Esophagus squamous epithelium (tissue), 5 donors: ENCODE measurements at places on chromosomes 7 and 10.

DNA sequence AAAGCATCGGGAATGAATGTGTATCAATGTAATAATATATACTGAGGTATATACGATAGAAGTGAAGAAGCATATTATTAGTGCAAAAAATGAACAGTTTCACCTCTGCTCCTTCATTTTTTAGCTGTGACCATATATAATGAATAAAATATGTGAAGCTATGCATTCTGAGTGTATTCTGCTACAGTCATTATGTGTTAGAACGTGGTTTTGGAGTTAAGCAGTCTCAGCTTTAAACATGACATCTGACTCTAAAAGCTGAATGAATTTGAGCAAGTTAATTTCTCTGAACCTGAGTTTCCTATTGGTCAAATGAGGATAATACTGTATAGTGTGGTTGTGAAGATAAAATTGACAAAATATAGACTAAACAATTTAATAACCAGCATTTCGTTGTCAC, 358.1 kb downstream of the SUGCT start:
- DNase-seq = no peak

DNA sequence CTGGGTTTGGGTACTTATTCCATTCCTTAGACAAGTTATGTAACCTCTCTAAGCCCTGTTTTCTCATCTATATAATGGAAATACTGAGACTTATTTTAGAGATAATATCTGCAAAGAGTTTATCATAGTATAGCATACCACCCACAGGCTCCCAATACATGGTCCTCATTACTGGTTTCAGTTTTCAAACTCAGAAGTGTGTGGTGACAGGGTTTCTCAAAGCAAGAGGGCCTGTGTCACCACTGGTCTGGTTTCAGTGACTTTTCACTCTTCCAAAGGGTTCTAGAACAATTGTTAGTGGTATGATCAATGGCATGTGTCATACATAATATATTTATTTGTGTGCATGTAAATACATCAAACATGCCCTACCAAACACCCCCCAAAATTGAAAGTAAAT, 89.2 kb upstream of the BMPER start:
- DNase-seq = no peak

GRCh38 chr10:43138757-43139241, 554 bp downstream of the CSGALNACT2 start:
- DNase-seq = no peak

DNA sequence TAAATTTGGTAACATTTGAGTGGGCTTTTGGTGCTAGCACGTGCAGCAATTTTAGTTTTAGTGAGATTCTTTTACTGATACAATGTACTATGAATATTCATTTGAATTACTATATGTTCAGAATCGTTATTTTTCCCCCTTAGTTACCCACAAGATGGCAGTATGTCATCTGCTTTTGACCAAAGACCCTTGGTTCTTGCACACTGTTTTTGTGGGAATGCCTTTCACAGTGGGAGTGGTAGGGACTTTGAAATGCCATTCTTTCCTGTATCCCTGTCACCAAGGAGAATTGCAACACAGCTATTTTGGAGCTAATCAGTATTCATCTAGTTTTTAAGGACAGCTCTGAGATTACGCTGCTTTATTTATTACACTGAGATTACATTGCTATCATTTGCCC, 40.6 kb downstream of the SEC23IP start:
- no peak for DNase-seq

GRCh38 chr10:110081911-110082310, 74.1 kb downstream of the ADD3 start:
- DNase-seq = no peak

DNA sequence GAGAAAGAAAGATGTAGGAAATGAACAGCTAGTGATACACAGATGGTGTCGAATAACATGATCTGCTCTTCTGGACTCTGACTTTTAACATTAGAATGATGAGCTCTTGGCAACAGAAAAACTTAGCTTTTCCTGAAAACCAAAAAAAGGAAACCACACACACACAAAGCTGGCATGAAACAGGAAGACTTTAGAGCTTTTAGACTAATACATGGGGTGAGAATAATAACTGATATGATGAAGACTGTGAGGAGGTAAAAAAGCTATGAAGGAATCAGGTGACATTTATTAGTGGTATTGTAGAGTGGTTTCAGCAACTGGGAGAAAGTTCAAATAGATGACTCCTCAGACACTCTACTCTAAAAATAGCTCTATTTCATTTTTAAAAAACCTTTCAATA, 491.9 kb downstream of the PARD3 start:
- DNase-seq = no peak

DNA sequence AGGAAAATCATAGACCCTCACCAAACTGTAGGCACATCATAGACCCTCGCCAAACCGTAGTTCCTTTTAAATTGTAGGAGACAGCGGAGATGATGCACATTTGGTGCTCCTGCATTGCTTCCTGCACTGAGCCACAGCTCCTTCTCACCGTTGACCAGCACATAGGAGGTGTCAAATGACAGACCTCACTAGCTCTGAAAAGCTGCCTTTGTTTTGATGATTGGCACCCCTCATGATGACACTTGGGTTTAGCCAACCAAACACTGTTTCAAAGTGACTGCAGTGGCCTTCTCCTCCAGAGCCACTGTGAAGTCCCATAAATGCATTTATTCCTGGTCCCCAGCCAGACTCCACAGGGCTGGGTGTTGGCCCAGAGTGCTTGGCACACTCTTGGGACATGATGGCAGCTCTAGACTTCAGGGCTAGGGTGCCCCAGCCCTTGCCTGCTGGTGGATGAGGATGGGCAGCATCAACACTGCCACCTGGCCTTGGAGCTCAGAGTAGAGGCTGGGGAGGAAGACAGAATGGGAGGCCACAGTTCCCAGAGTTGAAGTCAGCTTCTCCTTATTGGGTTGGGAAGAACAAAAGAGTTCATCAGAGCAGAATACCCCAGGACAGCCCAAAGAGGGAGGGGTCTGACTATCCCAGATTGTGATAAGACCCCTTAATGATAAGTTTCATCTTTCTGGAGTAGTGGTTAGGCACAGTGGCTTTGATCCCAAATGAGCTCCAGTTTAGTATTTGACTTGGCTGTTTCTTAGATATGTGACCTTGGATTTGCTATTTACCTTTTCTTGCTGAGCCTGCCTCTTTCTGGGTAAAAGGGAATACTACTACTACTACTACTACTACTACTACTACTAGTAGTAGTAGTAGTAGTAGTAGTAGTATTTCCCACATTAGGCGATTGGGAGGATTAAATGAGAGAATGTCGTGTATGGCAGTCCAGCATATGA, 75.3 kb downstream of the MTPN start:
- no peak for DNase-seq
